Activated T-helper 1 cell treated with anti-CD3 and anti-CD28 coated beads, Interleukin-12 subunit alpha, Interleukin-12 subunit beta, Interleukin-2, Interleukin-4 antibody, amounts not matched to agents 30 ng/mL and 10 ng/mL and 1 ng/mL, durations not matched to agents 14 hours and 24 hours and 36 hours (primary cell): ENCODE measurements at places on chromosomes 1 and 21.

DNA sequence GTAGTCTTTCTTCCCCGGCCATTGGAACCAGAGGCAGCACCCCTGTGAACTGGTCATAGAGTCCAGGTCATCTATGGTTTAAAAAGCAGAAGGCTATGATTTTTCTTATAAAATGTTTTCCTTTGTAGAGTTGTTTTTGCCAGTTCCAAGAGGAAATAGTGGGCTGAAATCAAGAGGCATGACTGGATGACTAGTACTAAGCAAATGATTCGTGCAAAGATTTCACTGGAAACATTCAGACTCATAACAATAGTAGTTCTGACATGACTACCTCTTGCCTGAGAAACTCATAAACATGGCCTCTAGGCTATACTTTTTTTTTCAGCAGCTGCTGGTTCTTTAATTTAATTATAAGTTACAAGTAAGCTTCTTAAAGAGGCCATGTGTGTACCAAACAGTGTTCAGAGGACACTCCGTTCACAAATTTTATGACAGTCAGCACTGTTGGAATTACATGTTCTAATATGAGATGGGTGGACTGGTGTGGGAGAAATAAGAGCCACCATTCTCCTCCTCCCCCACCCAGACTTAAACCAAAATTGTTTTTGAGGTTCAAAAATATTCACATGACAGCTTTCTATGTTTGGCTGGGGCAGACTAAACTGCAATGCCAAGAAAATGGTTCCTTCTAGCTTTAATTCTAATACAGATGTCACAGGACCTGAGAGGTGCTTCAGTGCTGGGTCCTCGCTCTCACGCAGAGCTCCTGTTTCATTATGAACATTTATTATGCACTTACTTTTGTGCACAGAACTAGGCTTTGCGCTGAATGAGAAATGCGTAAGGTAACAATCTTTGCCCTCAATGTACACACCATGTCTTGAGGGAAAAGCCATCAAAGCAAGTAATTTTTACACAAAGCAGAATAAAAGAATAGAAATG is 147.5 kb downstream of the ZC3H11B start:
- DNase-seq = no peak

DNA sequence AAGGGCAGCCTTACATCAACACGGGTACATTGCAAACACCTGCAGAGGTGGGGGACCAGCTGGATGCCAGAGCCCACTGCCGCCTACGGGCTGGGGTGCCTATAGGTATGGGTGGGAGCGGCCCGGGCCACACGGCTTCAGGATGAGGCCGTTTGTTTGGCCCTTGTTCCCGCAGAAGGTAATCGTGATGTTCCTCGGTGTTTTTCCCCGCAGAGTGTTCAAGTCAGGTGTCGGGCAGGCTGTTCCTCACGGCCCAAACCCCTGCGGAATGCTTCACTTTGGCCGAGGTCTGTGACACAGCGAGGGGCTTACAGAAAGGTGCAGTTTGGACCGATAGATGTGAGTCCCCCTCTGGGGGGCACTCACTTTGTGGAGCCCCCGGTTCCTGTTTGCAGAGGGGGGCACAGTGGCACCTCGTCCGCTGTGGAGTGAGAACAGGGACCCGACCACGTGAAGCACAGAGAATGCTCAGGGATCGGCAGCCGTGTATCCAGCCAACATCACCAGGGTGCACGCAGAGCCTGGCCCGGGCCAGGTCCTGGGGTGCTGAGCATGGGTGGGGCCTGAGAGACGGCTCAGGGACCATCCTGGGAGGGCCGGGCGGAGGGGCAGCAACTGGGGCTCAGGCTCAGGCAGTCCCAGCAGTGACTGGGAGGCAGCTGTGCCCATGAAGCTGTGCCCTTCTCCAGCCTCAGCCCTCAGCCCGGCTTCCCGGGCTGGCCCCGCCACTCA is 453 bp upstream of the TTLL10 start:
- DNase-seq = no peak

- DNase-seq = no peak
These were observed 82.4 kb upstream of the BCL10 start for GRCh38 chr1:85358702-85359438.

GRCh38 chr1:197485790-197486189 is 217.7 kb downstream of the CRB1 start:
- DNase-seq = no peak

- no peak for DNase-seq
These were observed 19.7 kb upstream of the LMX1A start for GRCh38 chr1:165376041-165376810.

GRCh38 chr1:34262921-34263320 is 86.2 kb downstream of the C1orf94 start:
- DNase-seq = no peak

- no peak for DNase-seq
These were observed 144.2 kb downstream of the LYPLAL1 start for GRCh38 chr1:219317762-219318353.

DNA sequence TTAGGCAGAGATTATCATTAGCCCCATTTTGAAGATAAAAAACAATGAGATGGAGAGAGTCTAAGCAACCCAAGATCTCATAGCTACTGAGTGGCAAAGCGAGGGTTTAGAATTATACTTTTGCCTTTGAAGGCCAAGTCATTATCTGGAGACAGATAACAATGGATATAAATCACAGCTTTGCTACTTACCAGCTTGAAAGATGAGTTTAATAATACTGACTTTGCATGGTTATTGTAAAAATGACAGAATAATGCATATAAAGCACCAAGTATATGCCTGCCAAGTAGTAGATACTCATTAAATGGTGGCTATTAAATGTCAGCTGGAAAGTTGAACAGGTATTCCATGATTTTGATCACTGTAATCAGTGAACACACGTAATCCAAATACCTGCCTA is 241.6 kb upstream of the SGIP1 start:
- no peak for DNase-seq

DNA sequence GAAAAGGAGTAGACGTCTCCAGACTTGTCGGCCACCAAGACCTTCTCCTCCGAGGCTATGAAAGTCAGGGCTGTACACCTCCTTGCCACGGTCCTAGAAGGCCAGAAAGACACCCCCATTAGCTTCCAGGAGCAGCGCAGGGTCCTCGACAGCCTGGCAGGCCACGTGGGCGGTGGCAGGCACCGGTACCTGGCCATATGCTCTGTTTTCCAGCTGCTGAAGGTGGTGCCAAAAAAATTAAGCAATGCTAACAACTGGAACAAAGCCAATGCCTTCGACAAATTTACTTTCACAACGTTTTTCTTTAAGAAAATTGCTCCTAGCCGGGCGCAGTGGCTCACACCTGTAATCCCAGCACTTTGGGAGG is 15.9 kb downstream of the WDR4 start:
- no peak for DNase-seq

- no peak for DNase-seq
These were observed 2.3 kb downstream of the LYPLA2 start for GRCh38 chr1:23793018-23793781.

- no peak for DNase-seq
These were observed 68.6 kb downstream of the SIPA1L2 start for GRCh38 chr1:232561381-232561780.

DNA sequence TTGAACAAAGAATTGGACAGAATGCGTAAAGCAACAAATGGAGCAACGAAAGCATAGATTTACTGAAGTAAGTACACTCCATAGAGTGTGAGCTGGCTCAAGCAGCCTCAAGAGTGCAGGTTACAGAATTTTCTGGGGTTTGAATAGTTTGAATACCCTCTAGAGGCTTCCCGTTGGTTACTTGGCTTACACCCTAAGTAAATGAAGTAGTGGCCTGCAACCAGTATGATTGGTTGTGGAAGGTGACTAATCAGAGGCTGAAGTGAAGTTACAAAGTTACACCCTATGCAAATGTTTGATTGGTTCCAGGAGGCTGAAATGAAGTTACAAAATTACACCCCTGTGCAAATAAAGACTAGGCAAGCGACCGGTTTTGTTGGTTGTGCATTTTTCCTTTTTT is 10.9 kb downstream of the TCEANC2 start:
- DNase-seq = no peak

DNA sequence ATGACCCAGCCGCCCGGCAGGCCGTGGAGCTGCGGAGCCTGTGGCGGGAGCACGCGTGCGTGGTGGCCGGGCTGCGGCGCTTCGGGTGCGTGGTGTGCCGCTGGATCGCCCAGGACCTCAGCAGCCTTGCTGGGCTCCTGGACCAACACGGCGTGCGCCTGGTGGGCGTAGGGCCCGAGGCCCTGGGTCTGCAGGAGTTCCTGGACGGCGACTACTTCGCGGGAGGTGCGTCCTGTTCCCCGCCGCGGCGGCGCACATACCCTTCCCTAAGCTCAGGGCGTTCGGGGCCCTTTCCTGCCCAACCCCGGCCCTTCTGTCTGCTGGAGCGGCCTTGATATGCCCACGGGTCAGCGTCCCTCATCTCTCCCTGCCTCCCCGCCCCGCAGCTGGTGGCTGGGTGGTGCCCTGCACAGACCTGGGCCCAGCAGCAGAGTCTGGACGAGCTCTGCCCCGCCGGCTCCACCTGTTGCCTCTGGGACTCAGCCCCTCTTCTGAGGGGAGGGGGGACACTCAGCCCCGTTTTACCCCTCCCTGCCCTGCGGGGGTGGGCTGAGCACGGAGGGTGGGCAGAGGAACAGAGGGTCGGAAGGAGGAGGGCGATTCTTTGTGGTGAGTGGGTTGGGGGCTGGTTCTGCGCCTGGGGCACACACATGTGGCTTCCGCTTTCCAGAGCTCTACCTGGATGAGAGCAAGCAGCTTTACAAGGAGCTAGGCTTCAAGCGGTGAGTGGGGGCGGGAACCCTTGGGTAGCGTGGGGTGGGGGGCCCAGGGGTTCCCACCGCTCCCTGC is 688 bp downstream of the PRXL2B start:
- no peak for DNase-seq

DNA sequence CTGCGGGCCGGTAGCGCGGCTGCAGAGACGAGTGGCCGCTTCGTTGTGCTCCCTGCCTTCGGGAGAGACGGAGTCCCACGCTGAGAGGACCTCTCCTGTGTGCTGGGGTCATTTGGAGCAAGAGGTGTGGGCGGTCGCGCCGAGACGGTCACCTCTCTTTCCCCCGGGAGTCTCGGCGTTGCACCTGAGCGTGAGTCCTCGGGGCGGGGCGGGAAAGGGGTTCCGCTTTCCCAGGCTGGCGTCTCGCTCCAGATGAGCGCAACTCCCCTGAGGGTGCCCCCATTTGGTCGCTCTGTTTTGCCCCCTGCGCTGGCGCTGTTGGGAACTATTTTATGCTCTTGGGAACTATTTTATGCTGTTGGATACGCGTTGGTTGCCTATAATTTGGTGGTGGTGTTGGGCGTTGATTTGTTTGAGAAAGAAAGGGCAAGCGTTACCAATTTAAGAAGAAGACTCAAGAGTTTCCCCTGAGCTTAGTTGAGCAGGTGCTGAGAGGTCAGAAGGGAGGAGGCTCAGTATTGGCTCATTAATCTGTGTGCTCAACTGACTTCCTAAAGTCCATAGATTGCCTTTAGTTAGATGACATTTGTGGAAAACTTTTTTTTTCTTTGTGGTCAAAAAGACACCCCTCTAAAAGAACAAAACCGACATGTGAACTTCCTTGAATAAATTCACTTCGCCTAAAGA is 683 bp downstream of the LRRC8B start:
- peak; percentile 24 for DNase-seq

DNA sequence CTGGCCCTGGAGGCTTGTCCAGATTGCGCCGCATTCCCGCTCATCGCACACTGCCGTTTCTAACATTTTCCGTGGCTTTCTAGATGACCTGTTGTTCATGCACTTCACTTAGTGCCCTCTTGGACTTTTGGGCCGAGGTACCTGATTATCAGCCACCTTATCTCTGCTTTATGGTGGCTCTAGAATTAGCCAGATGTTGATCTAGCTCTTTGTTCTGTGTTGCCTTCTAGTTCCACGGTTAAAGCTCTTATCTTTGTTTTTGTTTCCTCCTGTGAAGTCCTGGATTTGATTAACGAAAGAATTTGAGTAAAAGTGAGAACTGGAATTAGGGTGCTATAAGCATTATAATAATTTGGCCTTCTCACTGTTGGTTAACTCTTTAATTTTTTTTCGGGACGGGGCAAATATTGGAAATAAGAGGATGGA is 945 bp downstream of the RNPEP start:
- DNase-seq = no peak

DNA sequence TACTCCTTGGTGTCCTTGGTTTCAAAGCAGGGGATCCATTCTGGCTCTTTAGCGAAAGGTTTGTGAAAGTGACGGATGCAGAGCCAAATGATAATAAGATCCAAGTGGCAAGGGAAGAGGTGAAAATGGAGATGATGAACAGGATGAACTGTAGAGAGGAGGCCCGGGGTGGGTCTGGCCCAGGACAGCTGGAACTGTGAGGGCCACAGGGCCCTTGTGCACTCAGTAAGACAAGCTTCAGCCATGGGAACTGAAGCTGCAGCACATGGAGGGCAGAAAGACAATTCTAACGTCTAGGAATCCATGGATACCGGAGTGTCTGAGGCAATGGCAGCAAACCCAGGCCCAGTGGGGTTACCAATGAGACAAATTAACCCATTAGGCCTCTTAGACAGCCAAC is 4.8 kb downstream of the KCNA2 start:
- no peak for DNase-seq

GRCh38 chr1:72280711-72281110 is 1.6 kb downstream of the NEGR1 start:
- no peak for DNase-seq

GRCh38 chr1:31702836-31703404 is 897 bp downstream of the COL16A1 start:
- no peak for DNase-seq

- DNase-seq = no peak
These were observed 33.5 kb upstream of the SSBP3 start for GRCh38 chr1:54439550-54440223.

DNA sequence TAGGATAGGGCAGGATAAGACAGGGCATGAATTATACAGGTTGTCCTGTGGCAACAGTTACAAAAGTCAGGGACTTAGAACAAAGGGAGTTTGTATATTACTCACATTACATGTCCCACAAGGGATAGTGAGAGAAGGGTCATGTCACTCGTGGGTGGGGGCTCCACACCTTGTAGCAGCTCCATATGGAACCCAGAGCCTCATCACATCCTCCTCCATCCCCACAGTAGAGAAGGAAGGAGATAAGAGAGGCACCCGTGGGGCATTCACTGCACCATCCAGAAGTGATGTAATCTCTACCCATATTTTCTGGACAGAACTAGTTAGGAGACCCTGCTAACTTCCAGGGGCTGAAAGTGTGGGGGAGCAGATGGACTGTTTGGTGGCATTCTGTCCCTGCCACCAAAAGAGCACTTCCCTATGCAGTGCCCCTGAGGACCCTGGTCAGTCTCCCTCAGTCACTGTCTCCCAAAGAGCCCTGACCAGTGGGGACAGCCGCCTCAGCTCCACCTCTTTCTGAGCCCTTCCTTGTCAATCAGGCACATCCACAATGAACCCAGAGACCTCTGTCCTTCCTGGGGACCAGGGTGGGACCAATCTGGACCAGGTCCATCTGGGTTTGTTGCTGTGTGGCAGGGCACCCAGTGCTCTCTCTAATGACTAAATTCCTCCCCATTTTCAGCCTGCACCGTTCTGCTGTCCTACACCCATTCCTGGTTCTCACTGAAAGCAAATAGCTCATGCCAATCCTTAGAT is 154.8 kb upstream of the ETV3 start:
- no peak for DNase-seq
